ENCODE measurements at places on chromosomes 11 and 22.
A peak's percentile ranks its signal among the peaks of the same experiment; 100 is the strongest.

- peak; percentile 75 for DNase-seq
Measured at GRCh38 chr11:125626288-125626950, 1.5 kb downstream of the CHEK1 start.

- DNase-seq, result no peak
Measured at GRCh38 chr11:2366276-2366675, 10.8 kb upstream of the CD81 start.

- no peak for DNase-seq
Measured at GRCh38 chr11:47449541-47449940, 605 bp upstream of the RAPSN start.

DNA sequence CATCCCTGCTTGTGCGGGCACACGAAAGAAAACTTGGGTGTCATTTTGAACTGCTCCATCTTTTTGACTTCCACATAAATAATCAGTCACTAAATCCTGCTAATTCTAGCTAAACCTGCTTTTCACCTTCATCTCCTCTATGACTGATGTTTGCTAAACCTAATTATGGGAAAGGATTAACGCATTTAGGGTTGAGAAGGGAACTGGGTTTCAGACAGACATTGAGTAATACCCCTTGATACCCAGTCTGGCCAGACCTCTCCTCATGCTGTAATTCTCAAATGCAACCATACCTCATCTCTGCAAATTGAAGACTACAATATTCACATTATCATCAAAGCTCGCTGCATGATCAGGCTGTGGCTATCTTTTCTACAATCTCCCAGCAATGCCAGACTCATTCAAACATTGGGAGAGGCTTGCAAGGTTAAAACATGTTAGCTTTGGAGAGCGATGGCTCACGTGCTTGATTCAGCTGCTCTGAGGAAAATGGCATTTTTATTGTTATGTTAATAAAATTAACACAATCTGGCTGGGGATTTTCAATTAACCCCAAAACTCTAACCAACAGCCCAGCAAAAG lies 2.4 kb downstream of the HPS4 start:
- no peak for DNase-seq

- no peak for DNase-seq
Measured at GRCh38 chr11:121721961-121722360, 269.2 kb upstream of the SORL1-AS1 start.

DNA sequence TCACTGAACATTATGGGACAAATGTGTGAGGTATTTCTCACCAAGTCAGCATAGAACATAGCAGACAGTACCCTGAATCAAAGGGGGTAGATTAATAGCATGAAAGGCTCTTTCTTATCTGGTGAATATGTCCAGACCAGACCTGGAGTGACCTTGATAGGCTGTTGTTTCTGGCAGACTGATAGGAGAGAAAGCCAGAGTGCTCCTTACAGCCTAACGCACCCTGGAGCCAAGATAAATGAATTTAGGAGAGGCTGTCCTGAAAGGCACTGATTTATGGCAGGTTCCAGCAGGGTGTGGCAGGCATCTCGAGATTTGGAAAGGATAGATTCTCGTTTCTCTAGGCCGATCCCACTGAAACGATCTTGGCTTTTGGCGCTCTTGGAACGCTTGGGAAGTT lies 204.6 kb downstream of the DBX1 start:
- no peak for DNase-seq

DNA sequence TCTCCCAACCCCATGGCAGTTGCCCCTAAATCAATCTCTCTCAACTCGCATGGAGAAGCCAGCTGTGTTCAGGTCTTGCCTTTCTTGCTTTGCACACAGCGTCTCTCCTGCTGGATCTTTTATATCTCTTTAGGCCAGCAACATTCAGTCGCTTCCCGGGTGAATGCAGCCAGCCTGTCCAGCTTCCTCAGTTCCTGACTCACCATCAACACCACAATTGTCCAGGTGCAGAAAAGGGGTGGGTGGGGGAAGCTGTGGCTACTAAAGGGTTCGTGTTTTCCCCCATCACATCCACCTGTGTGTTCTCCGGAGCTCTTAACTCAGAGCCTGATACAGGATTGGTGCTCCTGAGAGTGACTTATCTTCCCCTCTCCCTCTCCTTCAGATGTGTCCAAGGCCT lies 116.5 kb downstream of the HIPK3 start:
- DNase-seq, result no peak

GRCh38 chr11:3129591-3130268 lies 35.4 kb downstream of the OSBPL5 start:
- no peak for DNase-seq

Data from iPS-NIHi11 (cell line).